Pancreas (tissue), 10 donors: ENCODE measurements at places on chromosomes 6 and 20. TPM values are rescaled to one million over a fixed set of nuclear protein-coding genes. Genes with fewer than 3 reads are reported as not detected.
A peak's percentile ranks its signal among the peaks of the same experiment; 100 is the strongest.

GRCh38 chr6:106560996-106561685 is 68.2 kb downstream of the RTN4IP1 start:
- no peaks in the 10 kb centered on the region for H3K27me3 ChIP-seq
- H3K36me3 ChIP-seq: peaks cover 6% of the 10 kb centered on the region
- no peaks in the 10 kb centered on the region for H3K4me1 ChIP-seq
- DNase-seq: no peak

- H3K36me3 ChIP-seq: no peaks in the 10 kb centered on the region
- peaks cover 19% of the 10 kb centered on the region for H3K4me1 ChIP-seq
- DNase-seq: no peak
- H3K27ac ChIP-seq: no peak overlapping the region
- no peaks in the 10 kb centered on the region for H3K27me3 ChIP-seq
- H3K4me3 ChIP-seq: no peak overlapping the region
These were observed 68.3 kb upstream of the SMIM29 start for GRCh38 chr6:34317172-34317477.

GRCh38 chr6:6712449-6713403 is 124.2 kb downstream of the LY86 start:
- DNase-seq: peak; percentile 72
- peaks cover 3% of the 10 kb centered on the region for H3K4me1 ChIP-seq
- H3K27me3 ChIP-seq: no peaks in the 10 kb centered on the region
- no peak overlapping the region for H3K4me3 ChIP-seq
- no peak overlapping the region for H3K27ac ChIP-seq

RAET1L gene
- not detected for total RNA-seq

CDKN1A gene
- total RNA-seq: 32.5 TPM

GRCh38 chr20:59616306-59616705 is 12.0 kb downstream of the PHACTR3 start:
- no peak overlapping the region for H3K27ac ChIP-seq
- DNase-seq: no peak
- no peaks in the 10 kb centered on the region for H3K27me3 ChIP-seq
- H3K36me3 ChIP-seq: no peaks in the 10 kb centered on the region

GRCh38 chr6:144893680-144894151 is 608.6 kb downstream of the UTRN start:
- H3K4me1 ChIP-seq: no peaks in the 10 kb centered on the region
- H3K36me3 ChIP-seq: no peaks in the 10 kb centered on the region
- DNase-seq: no peak

- peaks cover 6% of the 10 kb centered on the region for H3K4me1 ChIP-seq
- no peak overlapping the region for H3K27ac ChIP-seq
- no peak overlapping the region for H3K4me3 ChIP-seq
- H3K27me3 ChIP-seq: no peaks in the 10 kb centered on the region
- DNase-seq: no peak
These were observed 1.6 kb downstream of the ARFRP1 start for GRCh38 chr20:63706027-63706695.

CRISP3 gene
- 18.4 TPM for total RNA-seq

DNA sequence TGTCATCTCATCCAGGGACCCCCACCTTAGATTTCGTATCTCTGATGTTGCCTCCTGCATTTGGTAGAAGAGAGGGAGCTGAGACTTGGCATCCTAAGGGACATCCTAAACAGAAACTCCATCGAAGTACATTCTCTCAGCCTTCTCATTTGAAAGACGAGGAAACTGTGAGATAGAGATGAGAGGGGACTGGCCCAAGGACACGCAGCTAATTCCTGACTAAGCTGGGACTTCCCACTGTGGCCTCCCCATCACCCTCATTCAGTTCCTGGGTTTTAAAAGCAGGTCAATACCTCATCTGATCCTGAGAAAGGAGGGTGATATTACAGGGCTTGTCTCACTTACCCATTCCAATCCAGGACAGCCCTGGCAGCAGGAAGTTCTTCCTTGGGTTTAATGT is 855 bp upstream of the WFDC5 start:
- DNase-seq: no peak
- no peaks in the 10 kb centered on the region for H3K4me1 ChIP-seq
- no peak overlapping the region for H3K27ac ChIP-seq
- H3K36me3 ChIP-seq: no peaks in the 10 kb centered on the region
- no peak overlapping the region for H3K4me3 ChIP-seq
- H3K27me3 ChIP-seq: no peaks in the 10 kb centered on the region

C6orf15 gene
- total RNA-seq: not detected

DNA sequence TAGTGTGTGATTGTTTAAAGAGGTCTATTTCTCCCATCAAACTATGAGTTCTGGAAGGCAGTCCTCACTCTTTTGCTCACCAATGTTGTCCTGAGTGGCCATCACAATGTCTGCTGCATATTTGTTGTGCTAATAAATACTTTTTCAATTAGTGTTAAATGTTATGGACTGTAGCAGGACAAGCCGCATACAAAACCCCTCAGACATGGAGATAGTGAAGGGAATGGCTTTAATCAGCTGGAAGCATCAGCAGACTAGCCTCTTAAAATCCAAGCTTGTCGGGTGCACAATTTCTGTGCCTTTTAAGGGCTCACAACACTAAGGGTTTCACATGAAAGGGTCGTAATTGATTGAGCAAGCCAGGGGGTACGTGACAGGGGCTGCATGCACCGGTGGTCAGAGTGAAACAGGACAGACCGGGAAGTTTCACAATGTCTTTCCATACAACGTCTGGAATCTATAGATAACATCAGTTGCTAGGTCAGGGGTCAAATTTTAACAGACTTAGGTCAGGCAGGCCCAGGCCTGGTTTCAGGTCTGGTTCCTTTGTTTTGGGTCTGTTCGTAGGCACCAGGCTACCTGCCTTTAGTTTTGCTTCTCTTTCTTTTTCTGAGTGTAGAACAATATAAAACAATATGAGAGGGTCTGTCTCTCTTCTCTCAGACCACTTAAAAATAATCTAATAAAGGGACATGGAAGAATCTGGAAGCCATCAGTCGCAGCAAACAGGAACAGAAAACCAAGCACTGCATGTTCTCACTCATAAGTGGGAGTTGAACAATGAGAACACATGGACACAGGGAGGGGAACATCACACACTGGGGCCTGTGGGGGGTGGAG is 327.6 kb upstream of the HTR1E start:
- no peaks in the 10 kb centered on the region for H3K4me1 ChIP-seq
- H3K4me3 ChIP-seq: no peak overlapping the region
- DNase-seq: no peak
